ENCODE measurements at places on chromosomes 13 and 19. TPM values are rescaled to one million over a fixed set of nuclear protein-coding genes. Genes with fewer than 3 reads are reported as not detected.

- H3K36me3 ChIP-seq: no peaks in the 10 kb centered on the region
- H3K4me1 ChIP-seq: no peaks in the 10 kb centered on the region
- DNase-seq: no peak
- H3K27me3 ChIP-seq: no peaks in the 10 kb centered on the region
- no peak overlapping the region for H3K4me3 ChIP-seq
These were observed 59.4 kb downstream of the GPC6 start for GRCh38 chr13:93286047-93286446.

DNA sequence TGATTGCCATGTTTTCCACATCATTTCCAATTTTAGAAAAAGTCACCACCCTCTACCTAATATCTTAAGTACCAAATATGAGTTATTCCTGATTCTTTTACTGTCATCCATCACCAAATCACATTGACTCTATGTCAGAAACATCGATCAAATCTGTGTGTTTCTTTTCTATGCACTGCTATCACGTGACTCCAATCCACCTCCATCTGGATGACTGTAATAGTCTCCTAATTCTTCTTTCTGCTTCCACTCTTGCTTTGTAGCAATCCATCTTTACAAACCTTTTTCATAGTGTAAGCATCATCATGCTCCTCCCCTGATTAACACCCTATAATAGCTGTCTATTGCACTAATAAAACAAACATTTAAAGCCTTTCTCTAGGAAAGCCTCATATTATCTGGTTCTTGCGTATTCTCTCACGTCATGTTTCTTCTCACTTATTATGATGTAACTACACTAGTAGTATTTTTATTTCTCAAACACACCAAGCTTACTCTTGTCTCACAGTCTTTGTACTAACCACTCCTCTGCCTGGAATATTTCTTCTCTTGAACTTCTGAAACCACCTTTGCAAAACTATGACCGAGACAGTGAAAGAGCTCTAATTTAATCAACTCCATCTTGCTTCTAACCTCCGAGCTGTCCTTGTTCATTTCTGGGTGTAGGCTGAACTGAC lies 10.7 kb upstream of the FPR3 start:
- no peak for DNase-seq
- peak overlapping the region; percentile 76 for H3K27ac ChIP-seq
- H3K4me3 ChIP-seq: no peak overlapping the region
- peaks cover 8% of the 10 kb centered on the region for H3K27me3 ChIP-seq
- H3K36me3 ChIP-seq: no peaks in the 10 kb centered on the region

DNA sequence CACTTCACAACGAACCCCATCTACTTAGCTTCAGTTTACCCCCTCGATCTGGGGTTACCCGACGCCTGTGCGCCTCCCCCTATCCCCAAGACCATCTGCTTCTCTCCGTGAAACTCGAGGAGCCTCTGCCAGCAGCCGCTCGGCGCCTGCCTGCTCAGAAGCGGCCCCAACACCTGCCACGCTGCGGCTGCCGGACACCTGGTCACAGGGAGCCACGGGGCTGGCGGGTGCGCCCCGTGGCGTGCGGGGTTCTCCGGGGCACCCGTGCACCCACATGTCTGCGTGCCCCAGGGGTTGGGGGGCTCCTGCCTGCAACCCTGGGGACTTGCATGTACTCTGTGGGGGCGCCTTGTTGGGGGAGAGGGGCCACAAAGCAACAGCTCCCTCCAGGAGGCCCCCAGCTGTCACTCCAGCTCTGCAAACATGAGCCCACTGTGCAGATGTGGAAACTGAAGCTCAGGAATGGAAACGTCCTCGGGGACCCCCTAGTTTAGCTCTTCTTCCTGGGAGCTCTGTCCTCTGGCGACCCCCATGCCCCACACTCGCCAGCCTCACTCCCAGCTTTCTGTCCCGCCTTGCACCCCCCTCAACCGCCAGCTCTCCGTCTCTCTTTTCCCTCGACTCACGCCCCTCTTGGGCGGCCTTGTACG lies 7.0 kb upstream of the SEMA6B start:
- H3K27ac ChIP-seq: no peak overlapping the region
- H3K4me1 ChIP-seq: no peaks in the 10 kb centered on the region
- H3K27me3 ChIP-seq: no peaks in the 10 kb centered on the region
- H3K36me3 ChIP-seq: no peaks in the 10 kb centered on the region

DNA sequence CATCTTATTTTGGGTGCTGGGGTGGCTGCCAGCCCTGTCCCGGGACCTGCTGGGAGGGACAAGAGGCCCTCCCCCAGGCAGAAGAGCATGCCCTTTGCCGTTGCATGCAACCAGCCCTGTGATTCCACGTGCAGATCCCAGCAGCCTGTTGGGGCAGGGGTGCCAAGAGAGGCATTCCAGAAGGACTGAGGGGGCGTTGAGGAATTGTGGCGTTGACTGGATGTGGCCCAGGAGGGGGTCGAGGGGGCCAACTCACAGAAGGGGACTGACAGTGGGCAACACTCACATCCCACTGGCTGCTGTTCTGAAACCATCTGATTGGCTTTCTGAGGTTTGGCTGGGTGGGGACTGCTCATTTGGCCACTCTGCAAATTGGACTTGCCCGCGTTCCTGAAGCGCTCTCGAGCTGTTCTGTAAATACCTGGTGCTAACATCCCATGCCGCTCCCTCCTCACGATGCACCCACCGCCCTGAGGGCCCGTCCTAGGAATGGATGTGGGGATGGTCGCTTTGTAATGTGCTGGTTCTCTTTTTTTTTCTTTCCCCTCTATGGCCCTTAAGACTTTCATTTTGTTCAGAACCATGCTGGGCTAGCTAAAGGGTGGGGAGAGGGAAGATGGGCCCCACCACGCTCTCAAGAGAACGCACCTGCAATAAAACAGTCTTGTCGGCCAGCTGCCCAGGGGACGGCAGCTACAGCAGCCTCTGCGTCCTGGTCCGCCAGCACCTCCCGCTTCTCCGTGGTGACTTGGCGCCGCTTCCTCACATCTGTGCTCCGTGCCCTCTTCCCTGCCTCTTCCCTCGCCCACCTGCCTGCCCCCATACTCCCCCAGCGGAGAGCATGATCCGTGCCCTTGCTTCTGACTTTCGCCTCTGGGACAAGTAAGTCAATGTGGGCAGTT lies 8.6 kb downstream of the CALM3 start:
- no peak overlapping the region for H3K27ac ChIP-seq
- no peaks in the 10 kb centered on the region for H3K27me3 ChIP-seq
- H3K4me3 ChIP-seq: no peak overlapping the region
- peaks cover 19% of the 10 kb centered on the region for H3K4me1 ChIP-seq
- no peaks in the 10 kb centered on the region for H3K36me3 ChIP-seq

GRCh38 chr13:73388586-73388985 lies 329.8 kb downstream of the KLF5 start:
- no peaks in the 10 kb centered on the region for H3K4me1 ChIP-seq
- no peaks in the 10 kb centered on the region for H3K36me3 ChIP-seq
- H3K4me3 ChIP-seq: no peak overlapping the region

DNA sequence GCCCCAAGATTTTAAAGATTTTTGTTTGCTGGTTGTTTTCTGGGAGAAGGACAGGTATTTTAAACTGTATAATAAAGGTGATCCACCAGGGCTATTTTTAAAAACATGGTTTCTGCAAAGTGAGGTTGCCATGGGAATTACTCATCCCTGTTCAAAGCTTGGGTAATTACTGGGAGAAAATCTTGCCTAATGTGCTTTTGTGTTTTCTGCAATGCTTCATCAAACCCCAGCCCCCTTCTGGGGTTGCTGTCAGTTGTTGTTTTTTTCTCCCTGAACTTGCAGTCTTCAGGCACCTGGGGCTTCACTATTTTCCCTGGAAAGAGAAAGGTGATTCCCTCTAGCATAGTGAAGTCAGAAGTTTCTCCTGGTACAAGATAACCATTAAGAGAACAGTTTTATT lies 277.2 kb downstream of the NALCN start:
- no peaks in the 10 kb centered on the region for H3K4me1 ChIP-seq
- no peak overlapping the region for H3K4me3 ChIP-seq
- H3K27me3 ChIP-seq: peaks cover 2% of the 10 kb centered on the region

GRCh38 chr13:31749929-31750328 lies 10.6 kb downstream of the RXFP2 start:
- H3K4me3 ChIP-seq: no peak overlapping the region
- H3K27me3 ChIP-seq: no peaks in the 10 kb centered on the region
- no peaks in the 10 kb centered on the region for H3K36me3 ChIP-seq
- no peaks in the 10 kb centered on the region for H3K4me1 ChIP-seq
- no peak overlapping the region for H3K27ac ChIP-seq

GRCh38 chr13:78806457-78806856 lies 147.5 kb upstream of the OBI1 start:
- H3K27ac ChIP-seq: no peak overlapping the region
- H3K36me3 ChIP-seq: no peaks in the 10 kb centered on the region
- H3K4me3 ChIP-seq: no peak overlapping the region
- DNase-seq: no peak

DNA sequence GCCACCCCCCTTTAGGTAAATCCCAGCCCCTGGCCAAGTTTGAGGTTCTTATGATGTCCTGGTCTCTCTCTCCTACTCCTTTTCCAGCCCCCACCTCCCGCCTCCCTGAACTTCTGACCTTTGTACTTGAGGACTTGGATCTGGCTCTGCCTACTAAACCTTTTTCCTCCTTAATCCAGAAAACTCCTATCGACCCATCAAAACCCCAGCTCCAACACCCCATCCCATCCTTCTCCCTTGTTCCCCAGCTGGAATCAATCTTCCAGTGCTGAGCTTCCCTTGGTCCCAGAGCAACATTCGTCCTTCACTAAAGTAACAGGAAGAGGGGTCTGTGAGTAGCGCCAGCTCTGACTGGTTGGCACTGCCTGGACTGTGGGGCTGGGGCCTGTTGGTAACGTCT lies 17.3 kb upstream of the UQCR11 start:
- H3K27ac ChIP-seq: no peak overlapping the region
- no peaks in the 10 kb centered on the region for H3K4me1 ChIP-seq
- H3K4me3 ChIP-seq: no peak overlapping the region
- H3K27me3 ChIP-seq: no peaks in the 10 kb centered on the region
- DNase-seq: no peak
- no peaks in the 10 kb centered on the region for H3K36me3 ChIP-seq

DNA sequence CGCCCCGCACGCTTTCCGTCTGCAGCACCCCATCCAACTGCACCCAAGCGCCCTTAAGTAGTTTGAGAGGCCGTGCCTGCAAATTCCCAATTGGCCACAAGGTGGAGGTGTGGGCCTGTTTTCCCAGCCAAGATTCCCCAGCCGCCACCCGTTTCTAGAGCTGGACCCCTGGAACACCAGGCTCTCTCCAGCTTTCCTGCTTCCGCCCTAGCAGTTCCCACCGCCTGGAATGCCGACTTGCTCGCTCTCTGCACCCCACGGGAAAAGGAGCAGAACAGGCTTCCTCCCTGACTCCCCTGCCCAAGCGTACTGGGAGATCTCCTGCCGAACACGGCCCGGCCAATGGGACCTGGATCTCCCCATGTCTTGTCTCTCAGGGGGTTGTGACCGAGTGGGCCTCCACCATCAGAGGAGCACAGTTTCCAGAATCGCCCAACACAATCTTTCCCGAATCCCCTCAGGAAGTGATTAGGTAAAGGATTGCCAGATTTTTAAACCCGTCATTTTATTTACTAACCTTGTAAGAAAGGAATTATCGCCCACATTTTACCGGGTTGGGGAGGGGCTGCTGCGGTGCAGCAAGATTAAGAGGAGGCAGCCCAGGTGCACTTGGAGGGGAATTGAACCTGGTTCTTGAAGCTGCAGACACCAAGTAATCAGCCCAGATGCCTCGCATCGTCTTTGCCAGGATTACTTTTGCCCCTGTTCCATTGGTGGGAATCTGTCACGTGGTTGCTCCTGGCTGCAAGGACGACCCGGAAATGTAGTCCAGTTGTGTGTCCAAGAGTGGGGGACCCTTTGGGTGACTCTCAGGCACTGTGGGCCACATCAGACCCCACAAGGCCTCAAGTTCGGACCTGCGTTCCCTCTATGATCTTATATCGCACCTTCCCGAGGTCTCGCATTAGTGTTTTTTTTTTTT lies 3.5 kb upstream of the NAPSA start:
- DNase-seq: peak; percentile 84
- no peaks in the 10 kb centered on the region for H3K27me3 ChIP-seq
- no peaks in the 10 kb centered on the region for H3K4me1 ChIP-seq

DNA sequence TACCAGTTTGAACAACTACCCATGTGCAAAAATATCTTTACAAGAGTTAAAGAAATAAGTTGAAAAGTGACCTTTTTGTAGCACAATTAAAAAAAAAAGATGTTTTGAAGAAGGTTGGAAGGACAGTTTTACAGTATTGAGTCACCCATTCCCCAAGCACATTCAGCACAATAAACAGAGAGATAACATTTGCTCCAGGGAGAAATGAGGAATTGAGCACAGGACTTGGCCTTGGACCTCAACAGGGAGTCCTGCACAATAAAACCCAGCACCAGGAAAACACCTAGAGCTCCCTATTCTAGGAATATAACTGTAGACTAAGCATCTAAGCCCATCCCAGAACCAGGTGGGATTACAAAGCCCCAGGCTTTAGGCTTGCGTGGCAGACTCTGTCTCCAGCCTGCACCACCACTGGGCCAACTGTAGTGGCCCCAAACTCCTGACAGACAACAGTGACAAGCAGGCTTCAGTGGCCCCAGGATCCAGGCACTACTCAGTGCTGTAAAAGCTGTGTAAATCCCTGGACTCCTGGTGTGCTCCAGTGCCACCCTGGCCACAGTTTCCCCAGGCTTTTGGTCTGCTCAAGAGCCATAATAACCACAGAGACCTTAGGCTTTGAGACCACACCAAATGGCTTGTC lies 857.2 kb downstream of the SLITRK1 start:
- no peaks in the 10 kb centered on the region for H3K27me3 ChIP-seq
- no peak for DNase-seq
- no peaks in the 10 kb centered on the region for H3K36me3 ChIP-seq
- H3K4me3 ChIP-seq: no peak overlapping the region
- no peak overlapping the region for H3K27ac ChIP-seq

- H3K27ac ChIP-seq: no peak overlapping the region
- no peak overlapping the region for H3K4me3 ChIP-seq
- H3K36me3 ChIP-seq: no peaks in the 10 kb centered on the region
- DNase-seq: no peak
These were observed 11.6 kb downstream of the IGFL2 start for GRCh38 chr19:46159418-46160232.

GRCh38 chr19:18131841-18132596 lies 20.9 kb upstream of the PIK3R2 start:
- DNase-seq: no peak
- no peaks in the 10 kb centered on the region for H3K27me3 ChIP-seq
- H3K4me1 ChIP-seq: no peaks in the 10 kb centered on the region
- H3K27ac ChIP-seq: no peak overlapping the region

DNA sequence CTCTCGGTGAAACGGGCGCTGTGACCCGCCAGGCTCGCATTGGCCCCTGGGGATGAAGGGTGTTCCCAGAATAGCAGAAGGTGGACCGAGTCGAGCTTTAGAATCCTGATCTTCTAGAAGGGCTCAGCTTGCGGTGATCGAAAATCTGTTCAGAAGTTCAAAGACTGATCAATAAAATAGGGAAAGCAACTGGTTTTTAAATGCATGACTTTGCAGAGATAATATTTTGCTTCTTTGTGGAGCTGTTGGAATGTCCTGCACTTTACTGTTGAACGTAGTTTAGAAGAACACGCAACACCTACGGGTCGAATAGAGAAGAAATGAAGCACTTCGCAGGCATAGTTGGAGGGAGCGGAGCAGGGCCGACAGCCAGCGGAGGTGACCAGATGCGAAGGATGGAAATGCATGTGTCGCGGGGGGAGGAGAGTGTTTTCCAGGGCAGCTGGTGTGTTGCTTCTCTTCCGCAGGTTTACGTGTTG lies 766 bp downstream of the CEBPG start:
- H3K4me3 ChIP-seq: no peak overlapping the region
- peak; percentile 21 for DNase-seq
- no peaks in the 10 kb centered on the region for H3K27me3 ChIP-seq

Gene KCTD15
- total RNA-seq: 3.9 TPM

Gene RCBTB2
- 10.2 TPM for total RNA-seq

Gene KLHL1
- not detected for total RNA-seq

Gene AP2S1
- total RNA-seq: 193 TPM

Gene GPR183
- 11.2 TPM for total RNA-seq

Gene LILRA5
- 2.3 TPM for total RNA-seq

Gene KRTDAP
- total RNA-seq: not detected

Gene IGFL1
- total RNA-seq: not detected
